Osteocyte (in vitro differentiated cells): ENCODE measurements at places on chromosomes 7 and 10. TPM values are rescaled to one million over a fixed set of nuclear protein-coding genes. Genes with fewer than 3 reads are reported as not detected.
A peak's percentile ranks its signal among the peaks of the same experiment; 100 is the strongest.

GRCh38 chr7:94160719-94161435 is 156.7 kb upstream of the BET1 start:
- no peak overlapping the region for H3K27ac ChIP-seq
- no peaks in the 10 kb centered on the region for H3K27me3 ChIP-seq
- H3K4me1 ChIP-seq = peaks cover 13% of the 10 kb centered on the region
- no peak overlapping the region for H3K4me3 ChIP-seq
- no peaks in the 10 kb centered on the region for H3K36me3 ChIP-seq

DNA sequence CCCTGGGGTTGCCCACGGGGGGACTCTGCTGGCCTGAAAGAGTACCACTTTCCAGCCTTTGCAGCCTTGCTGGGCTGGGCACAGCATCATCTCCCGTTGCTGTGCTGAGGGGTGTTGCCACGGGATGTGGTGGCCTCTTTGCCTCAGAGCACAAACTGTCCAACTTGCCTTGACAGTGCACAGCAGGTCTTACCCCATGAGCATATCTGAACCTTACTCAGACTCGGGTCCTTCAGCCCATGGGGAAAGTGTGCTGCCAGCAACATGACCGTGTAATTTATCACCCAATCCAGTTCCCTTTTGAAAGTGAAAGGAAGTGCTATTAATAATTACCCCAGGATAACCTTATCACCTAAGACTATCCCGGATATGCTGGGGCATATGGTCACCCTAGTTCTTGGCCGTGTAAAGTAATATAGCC is 46.8 kb downstream of the TBXAS1 start:
- no peak overlapping the region for H3K4me3 ChIP-seq
- H3K4me1 ChIP-seq = peaks cover 12% of the 10 kb centered on the region
- DNase-seq = peak; percentile 48
- no peak overlapping the region for H3K27ac ChIP-seq

STEAP4 gene
- 0.11 and 0.21 TPM in 2 replicates for total RNA-seq

DNA sequence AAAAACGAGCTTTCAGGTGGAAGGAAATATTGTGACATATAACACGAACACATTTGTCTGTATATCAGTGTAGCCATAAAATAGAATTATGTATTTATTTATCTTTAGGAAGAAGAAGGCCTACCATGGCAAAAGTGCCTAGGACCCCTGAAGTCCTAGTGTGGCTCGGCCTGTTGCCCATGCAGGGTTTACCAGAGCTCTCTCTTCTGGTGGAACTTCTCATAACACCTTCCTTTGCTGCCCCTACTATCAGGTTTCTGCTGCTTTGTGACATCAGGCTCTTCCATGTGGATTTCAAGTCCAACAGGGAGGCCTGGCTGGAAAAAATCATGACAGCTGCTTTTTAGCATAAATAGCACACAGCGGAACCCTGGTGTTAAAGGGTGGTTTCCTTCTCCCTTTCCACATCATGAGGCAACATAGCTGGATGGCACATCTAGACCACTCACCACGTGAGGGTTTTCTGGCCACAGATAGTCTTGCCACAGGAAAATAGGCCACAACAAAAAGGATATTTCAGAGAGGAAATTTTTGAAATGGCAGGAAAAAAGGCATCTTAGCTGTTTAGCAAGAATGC is 44.8 kb upstream of the ADO start:
- no peaks in the 10 kb centered on the region for H3K4me1 ChIP-seq
- H3K27ac ChIP-seq = no peak overlapping the region
- no peak for DNase-seq
- H3K36me3 ChIP-seq = no peaks in the 10 kb centered on the region
- no peak overlapping the region for H3K4me3 ChIP-seq
- H3K27me3 ChIP-seq = peaks cover 12% of the 10 kb centered on the region

- no peak for DNase-seq
- H3K4me1 ChIP-seq = peaks cover 37% of the 10 kb centered on the region
- peak overlapping the region; percentile 51 for H3K27ac ChIP-seq
- no peaks in the 10 kb centered on the region for H3K27me3 ChIP-seq
- peaks cover 3% of the 10 kb centered on the region for H3K36me3 ChIP-seq
- H3K4me3 ChIP-seq = no peak overlapping the region
Observed at GRCh38 chr7:108351729-108352131, 104.5 kb downstream of the NRCAM start.

GRCh38 chr10:44206127-44206818 is 178.6 kb downstream of the CXCL12 start:
- peaks cover 49% of the 10 kb centered on the region for H3K27me3 ChIP-seq
- no peaks in the 10 kb centered on the region for H3K36me3 ChIP-seq
- H3K4me1 ChIP-seq = no peaks in the 10 kb centered on the region
- no peak for DNase-seq
- no peak overlapping the region for H3K4me3 ChIP-seq

ZYX gene
- total RNA-seq = 370 and 412 TPM in 2 replicates

ZKSCAN1 gene
- 84.1 and 90.4 TPM in 2 replicates for total RNA-seq

GRCh38 chr10:33211106-33211878 is 123.2 kb downstream of the NRP1 start:
- H3K36me3 ChIP-seq = peaks cover 67% of the 10 kb centered on the region
- peaks cover 44% of the 10 kb centered on the region for H3K4me1 ChIP-seq
